ENCODE measurements at places on chromosomes 11 and 22. TPM values are rescaled to one million over a fixed set of nuclear protein-coding genes. Genes with fewer than 3 reads are reported as not detected.

Gene B3GAT1
- polyA plus RNA-seq: 1.7 TPM

Gene ANO5
- polyA plus RNA-seq: under 0.01 TPM

Gene OR51I1
- not detected for polyA plus RNA-seq

Gene APOA1
- 1.3 TPM for polyA plus RNA-seq

Gene OR8G5
- polyA plus RNA-seq: not detected

Gene FAM180B
- not detected for polyA plus RNA-seq

Gene ZNF215
- polyA plus RNA-seq: 0.90 TPM

Gene TSPAN32
- 1.7 TPM for polyA plus RNA-seq

Gene RGL4
- 0.40 TPM for polyA plus RNA-seq

Gene TRPC6
- polyA plus RNA-seq: 0.56 TPM

Gene FOLR1
- polyA plus RNA-seq: 0.58 TPM

Gene TBX1
- 1.8 TPM for polyA plus RNA-seq

Gene PHF21B
- polyA plus RNA-seq: 0.14 TPM

Gene CEND1
- polyA plus RNA-seq: not detected

Gene GLYATL2
- not detected for polyA plus RNA-seq

Gene GLYATL1
- polyA plus RNA-seq: 0.13 TPM

Gene SMTNL1
- polyA plus RNA-seq: 0.07 TPM

Gene TCN1
- 0.79 TPM for polyA plus RNA-seq

Gene ROBO3
- polyA plus RNA-seq: 5.2 TPM

Gene GP1BB
- 0.63 TPM for polyA plus RNA-seq
